Mucosa of descending colon (tissue), 3 donors: ENCODE measurements at places on chromosomes 1 and 21. TPM values are rescaled to one million over a fixed set of nuclear protein-coding genes. Genes with fewer than 3 reads are reported as not detected.

ACOT11 gene
- 122 TPM for total RNA-seq

PPFIA4 gene
- total RNA-seq, result 4.0 TPM

FOXD3 gene
- total RNA-seq, result 0.55 TPM

PLPPR4 gene
- total RNA-seq, result 1.2 TPM

NHLH1 gene
- total RNA-seq, result 0.14 TPM

ST3GAL3 gene
- 26.3 TPM for total RNA-seq

ARHGEF10L gene
- total RNA-seq, result 146 TPM

C1orf105 gene
- total RNA-seq, result not detected

SPATA1 gene
- 3.8 TPM for total RNA-seq

S1PR1 gene
- total RNA-seq, result 14.9 TPM

NPHS2 gene
- not detected for total RNA-seq

FAM43B gene
- total RNA-seq, result 0.14 TPM

ANGPTL1 gene
- total RNA-seq, result 18.4 TPM

ERICH3 gene
- total RNA-seq, result 0.06 TPM

SETD4 gene
- 25.7 TPM for total RNA-seq

SLFNL1 gene
- total RNA-seq, result 0.82 TPM

CCDC30 gene
- total RNA-seq, result 2.2 TPM

CD160 gene
- 2.3 TPM for total RNA-seq

HAPLN2 gene
- total RNA-seq, result not detected

B3GALT5 gene
- 36.4 TPM for total RNA-seq

ESRRG gene
- 1.1 TPM for total RNA-seq

CFHR5 gene
- not detected for total RNA-seq

TDRD5 gene
- total RNA-seq, result 0.76 TPM

GJC2 gene
- total RNA-seq, result 1.5 TPM

SPRR2A gene
- not detected for total RNA-seq

RAB4A gene
- 88.0 TPM for total RNA-seq

PTBP2 gene
- 12.0 TPM for total RNA-seq

TNFRSF4 gene
- 0.69 TPM for total RNA-seq

MYCL gene
- total RNA-seq, result 4.2 TPM

WNT9A gene
- total RNA-seq, result 2.4 TPM

OR2M3 gene
- total RNA-seq, result not detected

ZYG11A gene
- total RNA-seq, result 0.07 TPM

L1TD1 gene
- total RNA-seq, result 0.98 TPM

KRTAP25-1 gene
- not detected for total RNA-seq
